ENCODE measurements at places on chromosomes 4 and X.

- no peak for DNase-seq
Measured at GRCh38 chr4:68872643-68873502, 57.1 kb downstream of the UGT2B10 start.

- no peak for DNase-seq
Measured at GRCh38 chrX:41558531-41558930, 111.4 kb downstream of the NYX start.

GRCh38 chr4:61162116-61162515 is 38.0 kb upstream of the ADGRL3 start:
- DNase-seq: no peak

DNA sequence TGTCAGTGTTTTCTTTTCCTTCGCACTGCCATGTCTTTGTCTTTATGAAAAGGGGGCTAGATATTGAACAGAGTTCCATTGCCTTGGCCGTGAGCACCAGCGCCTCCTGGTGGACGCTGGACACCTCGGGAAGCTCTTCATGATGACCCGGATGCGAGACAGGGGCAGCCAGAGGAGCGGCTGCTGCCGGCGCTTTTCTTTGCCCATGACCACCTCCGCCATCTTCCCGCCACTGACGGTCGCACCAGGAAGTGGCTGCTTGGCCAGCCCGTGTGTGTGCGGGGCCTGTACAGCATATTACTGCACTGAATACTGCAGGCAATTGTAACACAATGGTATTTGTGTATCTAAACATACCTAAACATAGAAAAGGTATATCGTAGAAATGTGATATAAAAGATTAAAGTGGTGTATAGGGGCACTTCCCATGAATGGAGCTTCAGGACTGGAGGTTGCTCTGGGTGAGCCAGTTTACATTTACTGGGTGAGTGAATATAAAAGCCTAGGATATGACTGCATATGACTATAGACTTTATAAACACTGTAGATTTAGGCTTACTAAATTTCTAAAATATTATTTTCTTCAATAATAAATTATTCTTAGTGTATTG is 15.8 kb upstream of the GRIA2 start:
- no peak for DNase-seq

GRCh38 chr4:155805016-155805415 is 46.2 kb downstream of the GUCY1B1 start:
- no peak for DNase-seq

- no peak for DNase-seq
Measured at GRCh38 chr4:14835288-14835687, 167.0 kb upstream of the CPEB2 start.

DNA sequence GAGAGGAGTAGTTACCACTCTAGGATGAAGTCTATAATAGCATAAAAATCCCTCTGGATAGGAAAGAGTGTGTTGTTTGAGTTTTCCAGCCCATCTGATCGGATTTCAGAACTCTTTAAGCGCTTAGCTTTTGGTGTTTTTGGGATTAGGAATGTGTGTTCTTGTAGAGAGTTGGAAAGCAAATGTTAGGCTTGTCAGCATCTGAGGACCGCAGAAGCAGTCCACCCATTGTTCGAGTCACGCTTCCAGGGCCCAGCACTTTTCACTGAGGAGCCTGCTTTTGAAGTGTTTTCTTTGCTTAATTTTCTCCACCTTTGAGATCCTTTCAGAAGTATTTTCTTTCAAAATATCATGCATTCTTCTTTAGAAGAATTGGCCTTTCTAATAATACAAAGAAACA is 306.2 kb downstream of the TENM3 start:
- DNase-seq: no peak

GRCh38 chr4:83340692-83341343 is 6.2 kb upstream of the HPSE start:
- DNase-seq: no peak

DNA sequence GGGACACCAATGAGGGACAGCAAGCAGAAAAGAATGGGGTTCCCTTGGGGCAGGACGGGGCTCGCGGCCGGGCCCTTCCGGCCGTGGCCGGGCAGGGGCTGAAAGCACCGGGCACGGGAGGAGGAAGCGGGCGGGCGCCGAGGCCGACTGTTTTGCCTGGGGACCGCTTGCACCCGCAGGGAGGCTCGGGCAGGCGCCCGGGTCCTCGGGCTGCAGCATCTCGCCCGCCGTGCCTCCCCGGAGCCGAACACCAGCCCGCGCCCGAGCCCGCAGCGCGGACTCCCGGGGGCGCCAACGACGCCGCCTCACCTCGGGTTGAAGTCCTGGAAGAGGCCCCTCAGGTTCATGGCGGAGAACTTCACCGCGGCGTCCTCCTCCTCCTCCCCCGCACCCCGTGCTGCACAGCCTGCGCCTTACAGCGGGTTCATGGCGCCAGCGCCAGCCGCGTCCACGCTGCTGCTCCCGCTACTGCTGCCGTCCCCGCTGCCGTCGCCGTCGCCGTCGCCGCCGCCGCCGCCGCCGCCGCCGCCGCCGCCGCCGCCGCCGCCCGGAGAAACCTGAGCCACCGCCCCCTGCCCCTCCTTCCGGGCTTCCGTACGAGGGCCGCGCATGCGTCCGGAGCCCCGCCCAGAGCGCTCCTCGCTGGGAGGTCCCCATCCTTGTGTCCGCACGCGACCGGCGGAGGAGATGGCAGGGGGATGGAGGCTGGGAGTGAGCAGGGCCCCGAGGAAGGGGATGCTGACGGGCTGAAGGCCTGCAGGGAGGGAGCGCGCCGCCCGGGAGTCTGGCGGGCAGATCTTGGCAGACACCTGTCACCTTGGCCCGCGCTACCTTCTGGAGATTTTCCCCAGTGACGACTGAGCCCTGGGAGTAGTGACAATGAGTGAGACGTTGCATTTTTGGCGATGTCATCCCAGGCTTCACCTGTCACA is at the start of gene TMEM185A:
Gene TMEM185A (minus strand): TSS at position 559 of the 932 bp plus-strand sequence. CDS start 212 bp downstream, at position 347.
- DNase-seq: no peak

- no peak for DNase-seq
Measured at GRCh38 chr4:41935652-41936021, 408 bp downstream of the TMEM33 start.

- peak; percentile 87 for DNase-seq
Measured at GRCh38 chr4:184538023-184538599, 63.8 kb upstream of the IRF2 start.

- DNase-seq: no peak
Measured at GRCh38 chrX:1420371-1420770, 28.5 kb upstream of the SLC25A6 start.

GRCh38 chr4:114318309-114318708 is 280.3 kb upstream of the UGT8 start:
- DNase-seq: no peak

GRCh38 chr4:124525524-124525923 is 187.0 kb downstream of the ANKRD50 start:
- DNase-seq: no peak

GRCh38 chr4:141254326-141254725 is 33.6 kb downstream of the ZNF330 start:
- DNase-seq: no peak

- no peak for DNase-seq
Measured at GRCh38 chrX:23631136-23631535, 36.2 kb upstream of the PRDX4 start.

GRCh38 chr4:184251670-184251980 is 34.0 kb upstream of the ENPP6 start:
- DNase-seq: no peak

- no peak for DNase-seq
Measured at GRCh38 chrX:112011376-112011775, 71.2 kb downstream of the TRPC5 start.

GRCh38 chr4:147753047-147753446 is 21.2 kb downstream of the ARHGAP10 start:
- no peak for DNase-seq

DNA sequence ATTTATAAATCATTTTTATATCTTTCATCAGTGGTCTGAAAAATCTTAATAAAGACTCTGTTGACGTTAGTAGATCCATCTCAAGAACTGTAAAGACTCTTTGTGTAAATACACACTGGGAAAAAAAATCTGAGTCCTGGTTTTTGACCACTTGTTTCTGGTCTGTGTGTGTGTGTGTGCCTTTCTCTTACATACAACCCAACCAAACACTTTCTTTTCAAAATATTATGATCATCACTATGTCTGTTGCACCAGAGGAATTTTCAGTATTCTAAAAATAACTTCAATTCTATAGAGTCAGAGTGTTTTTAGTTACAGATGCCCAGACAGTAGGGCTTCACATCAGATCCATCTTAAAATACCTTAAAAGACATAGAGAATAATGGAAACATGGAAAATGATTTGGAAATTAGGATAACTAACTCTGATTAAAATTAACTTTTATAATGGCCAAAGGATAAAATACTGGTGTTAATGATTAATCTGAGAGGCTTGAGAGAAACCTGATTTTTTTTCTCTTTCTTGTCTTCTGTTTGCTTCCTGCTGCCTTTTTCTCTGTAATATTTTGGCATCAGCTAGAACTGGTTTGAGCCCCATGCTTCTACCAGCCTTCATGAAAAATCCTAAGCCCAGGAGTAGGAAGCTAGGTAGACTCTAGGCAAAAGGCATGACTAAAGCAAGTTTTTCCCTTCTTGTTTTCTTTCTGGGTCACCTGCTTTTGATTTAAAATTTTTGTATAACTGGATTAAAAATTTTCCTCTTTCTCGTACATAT is 99.7 kb downstream of the ATXN3L start:
- no peak for DNase-seq

DNA sequence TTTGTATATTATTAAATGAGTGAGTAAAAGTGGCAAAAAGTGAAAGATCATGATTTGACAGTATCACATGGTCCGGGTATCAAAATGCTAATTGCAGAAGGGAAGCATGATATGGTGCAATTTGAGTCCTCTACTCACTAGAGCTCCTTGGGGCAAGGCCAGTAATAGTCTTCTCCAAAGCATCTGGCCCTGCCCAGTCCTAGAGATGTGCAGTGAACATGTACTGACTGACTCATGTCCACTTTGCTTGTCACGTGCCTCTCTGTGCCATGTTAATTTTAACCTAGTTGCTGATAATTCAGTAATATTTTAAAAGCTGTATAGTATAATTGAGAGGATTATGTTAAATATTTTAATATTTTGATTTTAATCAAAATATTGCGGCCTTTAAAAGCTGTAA is 54.6 kb upstream of the TENM3 start:
- peak; percentile 39 for DNase-seq

- DNase-seq: no peak
Measured at GRCh38 chr4:6962211-6963041, 52.8 kb downstream of the TBC1D14 start.
